ENCODE measurements at places on chromosomes 7 and 10.

DNA sequence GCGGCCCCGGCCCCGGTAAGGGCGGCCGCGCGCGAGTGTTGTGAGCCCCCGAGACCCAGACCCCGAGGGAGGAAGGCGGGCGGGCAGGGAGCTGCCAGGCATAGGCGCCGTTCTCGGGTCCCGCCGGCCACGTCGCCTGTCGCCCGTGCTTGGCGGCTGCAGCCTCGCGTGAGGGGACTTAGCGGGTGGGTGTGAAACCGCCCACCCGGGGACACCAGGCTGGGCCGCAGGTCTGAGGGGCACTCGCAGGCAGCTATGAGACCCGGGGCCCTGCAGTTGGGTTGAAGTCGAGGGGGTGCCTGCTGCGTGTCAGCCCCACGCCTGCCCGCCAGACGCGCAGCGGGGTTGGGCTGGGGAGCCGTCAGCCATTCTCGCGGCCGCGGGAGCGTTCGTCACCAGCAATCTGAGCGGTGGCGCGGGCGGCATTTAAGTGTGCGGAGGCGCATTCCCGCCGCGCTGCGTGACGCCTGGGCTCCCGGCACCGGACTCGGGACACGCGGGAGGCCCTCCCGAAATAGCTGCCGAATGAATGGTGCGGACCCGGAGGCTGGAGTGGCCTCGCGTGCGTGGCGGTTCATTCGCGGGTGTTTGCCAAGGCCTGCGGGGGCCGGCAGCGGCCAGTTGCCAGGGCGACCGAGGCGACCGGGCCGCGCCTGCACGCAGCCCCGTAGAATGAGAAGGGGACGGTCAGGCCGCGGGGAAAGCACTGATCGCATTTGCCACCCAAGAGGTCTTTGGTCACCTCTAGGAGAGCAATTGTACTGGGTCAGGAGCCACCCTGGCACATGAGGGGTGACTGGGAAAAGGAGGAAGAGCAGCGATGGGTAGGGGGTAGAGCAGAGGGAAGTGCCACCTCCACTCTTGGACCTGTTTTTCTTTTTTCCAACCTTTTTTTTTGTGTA lies 750 bp downstream of the ZNF398 start:
- peak; percentile 48 for DNase-seq

DNA sequence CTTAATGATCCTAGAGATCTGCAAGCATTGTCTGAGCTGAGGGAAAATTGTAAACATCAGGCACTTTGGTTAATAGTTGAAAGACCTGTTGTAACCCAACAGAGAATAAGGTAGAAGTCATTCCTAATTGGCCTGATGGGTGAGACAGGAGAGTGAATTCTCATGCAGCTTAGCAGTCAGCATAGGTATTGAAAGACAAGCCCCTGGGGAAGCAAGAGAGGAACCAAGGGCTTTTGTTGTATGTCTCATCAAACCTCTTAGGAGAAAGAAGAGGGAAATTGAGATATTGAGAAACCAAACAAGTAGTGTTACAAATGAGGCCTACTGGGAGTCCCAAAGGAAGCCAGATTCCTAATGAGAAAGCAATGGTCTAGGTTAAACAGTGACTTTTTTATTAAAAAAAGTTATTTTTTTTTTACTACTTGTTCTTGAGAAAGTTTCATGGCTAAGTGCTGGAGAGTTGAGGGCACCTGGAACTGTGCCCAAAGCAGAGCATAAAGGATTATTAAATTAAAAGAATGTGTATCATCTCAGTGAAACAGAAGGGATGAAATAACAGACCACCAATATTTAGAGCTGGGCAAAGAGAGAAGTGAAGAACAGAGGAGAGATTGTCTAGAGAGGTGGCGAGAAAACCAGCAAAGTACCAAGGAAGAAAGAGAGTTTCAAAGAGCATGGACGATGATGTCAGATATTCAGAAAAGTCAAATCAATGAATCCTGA lies 168.9 kb downstream of the CDK14 start:
- DNase-seq = no peak

DNA sequence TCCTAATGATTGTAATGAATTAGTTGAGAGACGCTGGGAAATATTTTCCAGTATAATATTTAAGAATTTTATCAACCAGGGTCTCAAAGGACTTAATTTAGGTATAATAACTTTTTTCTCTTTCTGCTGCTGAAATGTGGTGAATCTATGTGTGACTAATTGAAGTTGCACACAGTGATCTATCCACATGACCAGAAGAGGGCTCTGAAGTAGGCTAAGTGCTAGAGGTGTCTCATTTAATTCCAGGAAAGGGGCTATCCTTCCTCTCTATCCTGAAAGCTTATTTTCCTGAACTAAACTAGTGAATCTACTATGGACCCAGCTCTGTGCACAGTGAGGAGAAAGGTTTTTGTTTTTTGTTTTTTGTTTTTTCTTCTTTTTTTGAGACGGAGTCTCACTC lies 294.4 kb upstream of the MYO3A start:
- no peak for DNase-seq

- DNase-seq = no peak
These were observed 89.6 kb upstream of the LANCL2 start for GRCh38 chr7:55275291-55276200.

GRCh38 chr7:74412056-74412455 lies 41.6 kb upstream of the GTF2IRD1 start:
- peak; percentile 3 for DNase-seq

DNA sequence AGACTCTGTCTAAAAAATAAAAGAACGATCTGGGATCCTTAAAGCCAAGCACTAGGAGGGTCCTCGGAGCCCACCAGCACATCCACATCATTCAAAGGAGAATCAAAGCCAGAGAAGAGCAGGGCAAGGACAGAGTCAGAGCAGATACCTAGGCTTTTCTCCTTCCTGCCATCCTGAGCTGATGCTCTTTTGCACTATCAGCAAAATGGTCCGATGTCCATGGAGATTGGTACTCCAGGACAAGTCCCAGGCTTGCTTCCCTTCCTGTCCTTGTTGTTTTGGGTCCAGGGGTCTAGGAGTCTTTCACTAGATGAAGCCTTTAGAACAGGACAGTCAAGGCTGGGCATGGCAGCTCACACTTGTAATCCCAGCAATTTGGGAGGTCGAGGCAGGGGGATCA lies 58.0 kb upstream of the ELN start:
- no peak for DNase-seq

DNA sequence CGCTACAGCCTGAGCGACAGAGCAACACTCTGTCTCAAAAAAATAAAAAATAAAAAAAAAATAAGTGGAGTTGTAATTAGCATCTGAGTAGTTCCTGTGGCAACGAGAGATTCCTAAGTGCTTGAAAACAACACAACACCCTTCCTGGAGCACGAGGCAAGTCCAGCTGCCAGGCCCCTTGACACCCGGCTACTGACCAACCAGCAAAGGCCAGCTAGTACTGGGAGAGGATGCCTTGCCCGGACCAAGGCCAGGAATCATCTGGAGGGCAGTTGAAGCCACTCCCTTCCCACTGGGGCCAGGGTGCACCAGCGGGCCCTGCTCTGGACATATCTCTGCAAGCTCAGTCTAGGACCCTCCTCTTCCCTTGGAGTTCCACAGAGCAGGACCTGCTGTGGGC lies 536 bp downstream of the C10orf105 start:
- no peak for DNase-seq

DNA sequence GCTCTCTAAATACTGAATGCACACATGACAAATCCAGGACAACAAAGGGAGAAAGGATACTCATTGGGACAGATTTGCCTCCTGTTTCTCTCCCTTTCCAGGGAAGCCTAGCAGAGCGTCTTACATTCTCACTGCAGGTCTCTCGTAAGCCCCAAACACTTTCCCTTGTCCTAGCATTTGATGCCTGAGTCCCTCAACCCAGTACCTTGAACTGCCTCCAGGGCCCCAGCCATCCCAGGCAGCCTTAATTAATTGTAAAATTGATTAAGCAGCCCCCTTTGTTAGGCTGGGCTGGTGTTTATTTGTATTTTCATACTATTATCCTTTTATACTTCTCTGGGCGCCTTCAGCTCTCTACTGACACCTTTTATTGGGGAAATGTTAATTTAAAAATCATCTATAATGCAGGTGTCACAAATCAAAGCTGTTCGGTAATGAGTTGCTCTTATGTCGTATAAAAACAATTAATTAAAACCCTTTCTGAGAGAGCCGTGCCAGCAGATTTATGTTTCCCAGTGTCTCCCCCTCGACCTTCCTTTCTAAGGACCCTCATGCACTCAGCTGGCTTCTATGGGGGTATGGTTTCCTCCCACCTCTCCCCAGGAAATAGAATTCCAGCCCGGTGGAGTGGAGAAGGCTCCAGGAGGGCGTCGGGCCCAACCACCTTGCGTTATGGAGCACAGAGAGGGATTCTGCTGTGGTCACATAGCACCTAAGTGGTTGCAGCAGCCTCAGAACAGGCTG lies 243.8 kb downstream of the RPS24 start:
- DNase-seq = no peak

DNA sequence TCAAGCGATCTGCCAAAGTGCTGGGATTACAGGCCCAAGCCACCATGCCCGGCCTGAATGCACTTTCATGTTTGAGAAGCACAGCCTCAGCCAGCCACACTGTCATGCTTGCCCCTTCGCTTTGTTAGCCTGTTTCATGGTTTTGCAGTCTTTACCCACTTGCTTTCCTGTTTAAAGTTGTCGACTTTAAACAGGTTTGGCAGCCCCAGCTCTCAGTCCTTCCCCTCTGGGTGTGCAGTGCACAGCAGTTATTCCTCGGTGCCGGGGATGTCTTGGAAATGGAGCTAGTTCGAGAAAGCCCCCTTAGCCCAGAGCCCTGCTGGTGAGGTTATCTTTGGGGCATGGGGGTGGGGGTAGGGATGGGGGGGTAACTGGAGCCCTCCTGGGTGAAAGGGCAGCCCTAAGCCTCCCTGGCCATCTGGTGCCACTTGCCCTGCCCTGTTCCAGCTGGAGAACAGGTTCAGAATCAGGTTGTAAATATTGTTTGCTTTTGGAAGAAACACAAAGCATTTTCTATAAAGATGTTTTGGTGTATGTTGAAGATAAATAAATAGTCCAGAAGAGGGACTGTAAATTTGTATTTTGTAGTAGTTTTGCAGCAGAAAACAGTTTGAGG lies 14.8 kb downstream of the TSPAN14 start:
- DNase-seq = no peak

GRCh38 chr7:82362129-82362706 lies 81.4 kb downstream of the CACNA2D1 start:
- no peak for DNase-seq

DNA sequence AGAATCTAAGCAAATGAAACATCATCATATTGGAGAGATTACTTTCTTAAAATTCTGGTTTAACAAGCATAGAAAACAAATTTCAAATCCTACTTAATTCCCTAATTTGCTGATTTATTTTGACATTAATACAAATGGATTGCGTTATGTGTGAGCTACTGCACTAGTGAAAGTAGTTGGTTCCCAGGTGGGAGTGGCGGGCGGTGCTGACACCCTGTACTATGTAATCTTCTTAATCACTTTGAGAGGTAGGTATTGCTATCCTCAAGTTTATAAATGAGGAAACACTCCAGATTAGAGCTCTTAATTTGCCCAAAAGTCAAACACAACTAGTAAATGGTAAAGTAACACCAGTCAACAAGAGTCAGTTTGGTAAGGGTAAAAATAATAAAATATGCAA lies 131.1 kb downstream of the ELAPOR2 start:
- DNase-seq = no peak

GRCh38 chr10:48645600-48645999 lies 39.1 kb upstream of the WDFY4 start:
- DNase-seq = no peak

DNA sequence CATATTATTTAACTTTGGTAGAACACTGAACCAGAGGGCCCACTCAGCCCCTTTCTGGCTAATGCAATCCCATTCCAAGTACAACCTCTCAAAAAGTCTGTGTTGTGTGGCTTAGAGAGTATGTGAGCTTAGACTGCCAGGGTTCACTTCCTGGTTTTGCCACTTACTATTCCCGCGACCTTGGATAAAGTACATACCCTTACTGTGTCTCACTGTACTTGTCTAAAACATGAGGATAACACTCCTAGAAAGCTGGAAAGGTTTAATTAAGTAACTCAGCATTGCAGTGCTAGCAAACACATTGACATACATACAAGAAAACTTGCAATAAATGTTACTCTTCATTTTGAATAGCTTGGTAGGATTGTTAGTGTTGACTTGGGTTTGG lies 215.8 kb downstream of the CHCHD3 start:
- no peak for DNase-seq

- DNase-seq = no peak
These were observed 197.5 kb downstream of the MALRD1 start for GRCh38 chr10:19245889-19246752.

GRCh38 chr7:150357270-150357669 lies 11.4 kb upstream of the REPIN1 start:
- no peak for DNase-seq

DNA sequence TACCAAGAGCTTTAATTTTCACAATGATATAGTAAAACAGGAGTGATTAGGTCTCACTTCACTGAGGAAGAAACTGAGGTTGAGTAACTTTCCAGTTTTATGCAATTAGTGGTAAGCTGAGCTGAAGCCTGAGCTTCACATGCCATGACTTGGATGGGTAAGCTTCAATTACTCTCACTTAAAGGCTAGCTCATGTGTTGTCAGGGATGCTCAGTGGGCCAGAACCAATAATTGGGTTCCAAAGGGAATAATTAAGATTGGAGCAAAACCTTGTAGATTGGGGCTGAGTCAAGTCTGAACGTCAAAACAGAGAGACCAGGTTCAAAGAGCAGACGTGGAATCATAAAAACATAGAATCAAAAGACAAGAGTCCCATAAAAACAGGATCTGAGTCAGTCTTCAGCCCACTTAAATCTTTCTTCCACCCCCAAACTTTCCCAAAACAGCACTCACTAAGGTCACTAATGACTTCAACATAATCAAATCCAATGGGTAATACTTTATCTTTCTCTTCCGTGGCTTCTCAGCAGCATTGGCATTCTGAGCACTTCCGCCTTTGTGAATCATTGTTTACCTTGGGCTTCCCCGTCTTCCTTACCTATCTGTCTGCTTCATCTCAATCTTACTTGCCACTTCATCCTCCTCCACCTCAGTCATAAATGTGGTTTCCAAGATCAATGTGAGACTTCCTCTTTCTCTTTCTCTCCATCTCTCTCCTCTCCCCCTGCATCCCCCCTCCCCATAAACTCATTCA lies 23.0 kb upstream of the EGFR start:
- DNase-seq = no peak

GRCh38 chr7:22849662-22850061 lies 27.0 kb upstream of the TOMM7 start:
- no peak for DNase-seq

- no peak for DNase-seq
These were observed 133.6 kb downstream of the TMEM26 start for GRCh38 chr10:61319386-61320256.

DNA sequence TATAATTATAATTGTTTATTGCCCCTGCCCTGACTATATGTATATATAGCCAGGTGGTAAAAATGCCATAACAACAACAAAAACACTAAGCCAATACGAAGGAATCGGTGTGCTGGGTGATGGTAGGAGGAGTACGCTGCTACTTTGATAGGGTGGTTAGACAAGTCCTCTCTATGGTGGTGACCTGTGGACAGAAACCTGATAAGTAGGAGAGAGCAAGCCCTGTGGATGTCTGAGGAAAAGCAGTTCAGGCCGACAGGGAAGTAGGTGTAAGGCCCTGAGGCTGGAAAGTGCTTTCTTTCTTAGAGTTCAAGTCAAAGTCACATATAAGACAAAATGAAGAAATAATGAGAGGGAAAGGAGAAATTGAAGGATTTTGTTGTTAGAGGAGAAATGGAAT lies 823.8 kb upstream of the CELF2 start:
- no peak for DNase-seq
